ENCODE measurements at places on chromosomes 12 and 14.

GRCh38 chr12:68334132-68334531 is 2.0 kb upstream of the MDM1 start:
- DNase-seq: no peak

DNA sequence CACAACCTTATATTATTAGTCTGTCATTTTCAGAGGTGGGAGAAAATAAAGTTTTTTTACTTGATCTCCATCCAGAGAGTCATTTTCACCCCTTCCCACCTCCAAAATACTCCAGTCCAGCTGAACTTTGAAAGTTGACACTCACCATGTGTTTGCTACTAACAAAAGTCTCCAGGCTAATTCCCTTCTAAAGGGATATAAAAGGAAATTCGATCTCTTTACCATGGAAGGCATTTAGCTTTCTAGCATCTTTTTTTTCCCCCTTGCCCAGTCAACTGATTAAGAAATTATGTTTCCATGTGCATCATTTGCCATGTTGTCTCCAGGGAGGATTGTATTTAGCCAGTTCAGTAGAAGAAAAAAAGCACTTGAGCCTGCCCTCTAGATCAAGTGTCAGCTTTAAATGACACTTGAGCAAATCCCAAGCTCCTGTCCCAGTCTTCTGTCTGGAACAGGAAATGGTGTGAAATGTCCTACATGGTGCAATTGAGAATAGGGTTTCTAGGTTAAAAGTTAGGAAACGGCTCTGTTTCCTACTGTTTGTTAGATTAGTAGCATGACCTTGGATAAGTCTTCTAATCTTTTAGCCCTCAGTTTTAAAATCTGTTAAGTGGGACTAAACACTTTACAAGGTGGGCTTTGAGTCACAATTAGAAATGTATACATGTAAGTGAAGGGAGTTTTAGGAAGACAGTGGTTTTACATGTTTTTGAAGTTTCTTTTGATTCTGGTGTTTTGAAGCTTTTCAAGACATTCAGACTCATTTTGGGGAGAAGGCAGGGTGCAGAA is 67.2 kb downstream of the GNS start:
- no peak for DNase-seq

GRCh38 chr14:92645841-92646478 is 102.5 kb downstream of the LGMN start:
- DNase-seq: no peak

DNA sequence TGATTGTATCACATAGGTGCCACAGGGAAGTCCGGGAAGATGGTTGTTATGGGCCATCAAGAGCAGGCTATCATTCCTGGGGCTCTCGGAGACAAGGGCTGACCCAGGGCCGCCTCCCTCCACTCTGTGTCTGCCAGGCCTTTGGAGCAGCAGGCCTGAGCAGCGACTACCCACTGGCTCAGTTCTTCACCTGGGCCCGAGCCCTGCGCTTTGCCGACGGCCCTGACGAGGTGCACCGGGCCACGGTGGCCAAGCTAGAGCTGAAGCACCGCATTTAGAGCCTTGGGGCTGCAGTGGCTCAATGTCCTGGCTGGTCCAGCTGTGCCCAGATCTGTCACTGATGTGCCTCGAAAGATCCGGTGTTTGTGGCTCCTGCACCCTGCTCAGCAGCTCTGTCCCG is 10.5 kb upstream of the ALDH2 start:
- DNase-seq: no peak

DNA sequence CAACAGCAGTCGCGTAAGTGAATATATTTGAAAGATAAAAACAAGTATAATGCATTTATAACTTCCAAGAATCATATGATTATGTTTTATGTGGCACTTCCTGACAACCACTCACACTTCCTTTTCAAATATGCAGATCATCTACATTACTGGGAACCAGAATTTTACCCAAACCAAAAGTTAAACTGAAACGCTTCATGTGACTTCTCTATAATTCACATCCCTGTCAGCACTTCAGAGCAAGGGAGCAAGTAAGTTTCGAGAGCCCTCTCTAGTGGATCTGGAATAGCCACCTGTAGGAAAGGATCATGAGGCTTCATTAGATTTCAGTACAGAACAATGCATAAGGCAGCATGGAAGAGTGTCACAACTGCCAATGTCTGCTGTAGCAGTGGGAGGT is 13.7 kb upstream of the ALX1 start:
- no peak for DNase-seq

GRCh38 chr12:19410211-19410610 is 29.1 kb upstream of the AEBP2 start:
- no peak for DNase-seq

GRCh38 chr12:6279256-6279628 is 31.2 kb upstream of the PLEKHG6 start:
- no peak for DNase-seq

DNA sequence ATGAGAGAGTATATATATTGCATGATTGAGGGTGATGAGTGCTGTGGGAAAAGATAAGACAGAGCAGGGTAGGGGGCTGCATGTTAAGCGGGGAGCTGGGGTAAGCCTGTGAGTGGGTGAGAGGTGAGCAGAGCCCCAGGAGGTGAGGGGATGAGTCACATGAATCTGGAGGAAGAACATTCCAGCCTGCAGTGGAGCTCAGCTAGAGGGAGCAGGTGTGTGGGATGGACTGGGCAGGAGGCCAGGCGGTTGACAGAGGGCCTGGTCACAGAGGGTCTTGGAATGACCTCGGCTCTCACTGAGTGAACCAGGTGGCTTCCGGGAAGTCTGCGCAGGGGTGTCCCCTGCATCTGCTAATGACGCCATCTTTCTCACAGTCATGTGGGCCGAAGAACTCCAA is 44.4 kb downstream of the GIT2 start:
- peak; percentile 76 for DNase-seq

DNA sequence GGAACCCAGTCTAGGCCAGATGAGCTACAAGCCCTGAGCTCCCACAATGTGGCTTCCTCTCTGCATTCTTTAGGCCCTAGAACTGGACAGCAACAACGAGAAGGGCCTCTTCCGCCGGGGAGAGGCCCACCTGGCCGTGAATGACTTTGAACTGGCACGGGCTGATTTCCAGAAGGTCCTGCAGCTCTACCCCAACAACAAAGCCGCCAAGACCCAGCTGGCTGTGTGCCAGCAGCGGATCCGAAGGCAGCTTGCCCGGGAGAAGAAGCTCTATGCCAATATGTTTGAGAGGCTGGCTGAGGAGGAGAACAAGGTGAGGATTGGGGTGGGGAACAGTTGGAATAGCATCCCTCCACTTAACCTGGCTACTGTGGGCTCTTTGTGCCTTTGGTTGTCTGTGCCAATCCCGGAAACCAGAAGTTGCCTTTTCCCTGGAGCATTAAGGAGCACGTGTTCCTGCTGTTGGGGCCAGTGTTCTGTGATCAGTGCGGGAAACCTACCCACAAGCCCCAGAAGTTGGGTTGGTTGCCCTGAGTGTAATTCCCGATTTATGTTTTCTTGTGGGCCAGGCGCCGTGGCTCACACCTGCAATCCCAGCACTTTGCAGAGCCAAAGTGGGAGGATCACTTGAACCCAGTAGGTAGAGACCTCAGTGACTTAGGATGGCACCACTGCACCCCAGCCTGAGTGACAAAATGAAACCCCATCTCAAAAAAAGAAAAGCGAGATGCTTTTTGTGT is 6.4 kb downstream of the FKBP4 start:
- no peak for DNase-seq

DNA sequence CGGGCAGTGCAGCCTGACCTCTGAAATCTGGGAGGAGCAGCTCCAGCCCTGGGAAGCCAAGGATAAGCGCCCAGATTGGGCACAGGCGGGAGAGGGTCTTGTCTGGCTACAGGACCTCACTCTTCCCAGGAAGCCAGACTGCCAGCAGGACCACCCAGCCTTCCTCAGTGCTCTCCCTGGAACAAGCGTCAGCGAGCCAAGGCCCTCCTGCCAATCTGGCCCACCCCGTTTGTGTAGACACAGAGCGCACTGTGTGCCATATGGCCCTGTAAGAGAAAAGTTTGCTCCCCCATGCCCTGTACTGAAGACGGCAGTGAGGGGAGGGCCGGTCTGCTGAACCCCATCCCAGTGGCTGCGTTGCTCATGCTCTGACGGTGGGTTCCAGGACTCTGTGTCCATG is 1.2 kb upstream of the C14orf180 start:
- no peak for DNase-seq

DNA sequence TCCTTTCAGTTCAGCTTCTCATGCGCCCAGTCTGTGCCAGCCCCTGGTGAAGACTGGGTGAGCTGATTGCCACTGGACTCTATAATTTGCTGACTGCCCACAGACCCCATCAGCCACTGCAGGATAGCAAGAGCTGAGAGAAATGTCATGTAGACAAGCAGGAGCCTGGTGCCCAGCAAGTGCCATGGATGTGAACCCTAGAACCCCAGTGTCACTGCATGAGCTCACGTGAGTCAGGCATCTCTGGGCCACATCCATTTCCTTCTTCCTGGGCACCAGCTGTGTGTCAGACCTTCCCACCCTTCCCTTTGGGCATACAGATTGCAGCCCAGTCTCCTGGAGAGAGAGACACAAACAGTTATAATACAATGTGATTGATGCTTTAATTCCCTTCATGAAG is 73.8 kb downstream of the NTF3 start:
- peak; percentile 51 for DNase-seq

GRCh38 chr12:118145113-118145797 is 9.3 kb downstream of the PEBP1 start:
- peak; percentile 24 for DNase-seq

- peak; percentile 84 for DNase-seq
These were observed 47.2 kb downstream of the FGD4 start for GRCh38 chr12:32446316-32447119.

GRCh38 chr12:123498126-123498825 is 35.2 kb downstream of the RILPL1 start:
- DNase-seq: peak; percentile 54

DNA sequence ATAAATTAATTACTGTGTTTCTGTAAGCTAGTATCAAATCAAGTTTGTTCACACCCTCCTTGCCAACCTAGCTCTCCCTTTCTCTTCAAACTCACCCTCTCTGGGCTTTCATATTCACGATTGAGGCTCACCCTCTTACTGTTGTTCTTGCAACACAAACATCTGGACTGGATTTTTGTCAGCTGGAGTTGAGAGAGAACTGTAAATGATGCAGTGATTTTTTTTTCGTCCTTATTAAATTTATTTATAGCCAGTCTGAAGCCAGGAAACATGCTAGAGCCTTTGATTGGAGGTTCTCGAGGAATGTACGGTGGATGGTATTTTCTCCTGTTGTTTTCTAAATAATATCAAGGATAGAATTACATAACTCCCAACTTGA is 485.1 kb downstream of the ZFP36L1 start:
- DNase-seq: no peak

DNA sequence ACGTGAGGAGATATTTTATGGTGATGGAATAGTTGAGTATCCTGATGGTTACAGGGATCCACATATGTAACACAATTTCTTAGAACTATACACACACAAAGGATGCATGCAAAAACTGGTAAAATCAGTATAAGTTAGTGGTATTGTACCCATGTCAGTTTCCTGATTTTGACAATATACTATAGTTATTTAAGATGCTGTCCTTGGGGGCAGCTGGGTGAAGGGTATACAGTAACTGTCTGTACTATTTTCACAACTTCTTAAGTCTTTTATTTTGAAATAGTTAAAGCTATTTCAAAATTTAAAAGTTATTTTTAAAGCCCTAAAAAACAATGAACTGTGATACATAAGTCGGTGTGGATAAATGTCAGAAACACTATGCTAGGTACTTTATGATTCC is 24.5 kb upstream of the POLR3B start:
- DNase-seq: no peak

GRCh38 chr12:14314801-14315200 is 50.7 kb upstream of the ATF7IP start:
- DNase-seq: no peak

DNA sequence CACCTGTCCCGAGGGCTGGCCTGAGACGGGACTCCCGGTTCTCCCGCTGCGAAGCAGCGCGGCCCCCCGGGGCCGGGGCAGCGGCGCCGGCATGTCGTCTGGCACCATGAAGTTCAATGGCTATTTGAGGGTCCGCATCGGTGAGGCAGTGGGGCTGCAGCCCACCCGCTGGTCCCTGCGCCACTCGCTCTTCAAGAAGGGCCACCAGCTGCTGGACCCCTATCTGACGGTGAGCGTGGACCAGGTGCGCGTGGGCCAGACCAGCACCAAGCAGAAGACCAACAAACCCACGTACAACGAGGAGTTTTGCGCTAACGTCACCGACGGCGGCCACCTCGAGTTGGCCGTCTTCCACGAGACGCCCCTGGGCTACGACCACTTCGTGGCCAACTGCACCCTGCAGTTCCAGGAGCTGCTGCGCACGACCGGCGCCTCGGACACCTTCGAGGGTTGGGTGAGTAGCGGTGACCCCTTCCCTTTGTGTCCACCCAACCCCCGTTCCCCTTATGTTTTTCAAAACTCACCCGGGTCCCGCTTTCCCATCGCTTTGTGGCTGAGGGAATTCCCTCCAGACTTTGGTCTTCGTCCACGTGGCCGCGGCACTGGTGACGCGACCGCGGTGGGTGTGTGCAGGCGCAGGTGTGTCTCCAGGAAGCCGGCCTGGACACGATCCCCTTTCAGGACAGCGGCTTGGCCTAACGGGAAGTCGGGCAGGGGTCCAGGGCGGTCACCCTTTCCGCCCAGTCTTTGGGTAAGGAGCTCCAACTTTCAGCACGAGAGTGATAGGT is 826 bp downstream of the PRKCH start:
- DNase-seq: peak; percentile 71

GRCh38 chr14:75279763-75280290 is 1.2 kb downstream of the FOS start:
- DNase-seq: peak; percentile 62

GRCh38 chr14:61153431-61153830 is 127.7 kb downstream of the TMEM30B start:
- peak; percentile 91 for DNase-seq

DNA sequence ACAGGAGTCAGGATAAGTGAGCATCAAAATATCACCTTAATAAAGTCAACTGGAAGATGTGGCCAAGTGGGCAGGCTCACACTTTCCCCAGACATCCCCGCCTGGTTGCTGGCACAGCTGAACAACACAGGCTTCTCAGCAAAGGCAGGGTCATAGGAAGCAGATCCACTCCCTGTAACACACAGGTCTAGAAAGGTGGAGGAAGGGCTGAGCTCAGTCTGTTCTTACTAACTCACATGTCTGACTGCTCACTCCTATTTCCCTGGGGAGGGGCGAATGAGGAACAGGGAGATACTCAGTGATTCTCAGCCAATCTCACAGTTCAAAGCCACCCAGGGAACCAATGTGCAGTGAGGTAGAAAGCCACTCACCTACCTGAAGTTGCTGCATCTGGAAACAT is 45.0 kb upstream of the AMN1 start:
- DNase-seq: peak; percentile 89

DNA sequence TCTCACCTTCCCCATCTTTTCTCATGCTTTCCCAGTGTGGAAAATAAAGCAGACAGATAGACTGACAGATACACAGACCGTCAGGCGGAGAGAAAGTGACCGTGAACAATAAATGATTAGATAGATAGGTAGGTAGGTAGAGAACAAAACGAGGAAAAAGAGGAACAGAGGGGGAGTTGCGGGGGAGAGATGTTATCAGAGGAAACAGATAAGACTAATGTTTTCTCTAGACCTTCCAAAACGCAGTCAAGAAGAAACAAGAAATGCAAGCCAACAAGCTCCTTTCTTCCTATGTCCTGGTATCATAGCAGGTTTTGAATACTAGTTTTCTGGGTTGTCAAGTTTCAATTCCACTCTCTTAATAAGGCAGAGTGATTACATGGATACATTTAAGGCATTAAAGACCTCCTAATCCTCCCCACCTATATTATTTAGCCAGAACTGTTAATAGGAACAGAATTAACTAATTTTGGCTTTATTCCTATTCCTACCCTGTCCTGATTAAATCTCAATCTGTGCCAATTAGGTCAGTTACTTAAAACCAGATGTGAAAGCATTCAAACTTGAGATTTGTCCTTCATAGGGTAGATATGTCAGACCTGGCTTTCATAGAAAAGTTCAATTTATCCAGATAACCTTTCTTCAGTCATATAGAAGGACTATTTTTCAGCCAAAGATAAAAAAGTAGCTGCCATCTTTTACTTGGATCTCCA is 89.0 kb upstream of the PTPRR start:
- no peak for DNase-seq
